NCI-H524 (cell line): ENCODE measurements at places on chromosomes 7 and 10.

GRCh38 chr7:114627231-114627630, 212.6 kb downstream of the FOXP2 start:
- no peak for DNase-seq

DNA sequence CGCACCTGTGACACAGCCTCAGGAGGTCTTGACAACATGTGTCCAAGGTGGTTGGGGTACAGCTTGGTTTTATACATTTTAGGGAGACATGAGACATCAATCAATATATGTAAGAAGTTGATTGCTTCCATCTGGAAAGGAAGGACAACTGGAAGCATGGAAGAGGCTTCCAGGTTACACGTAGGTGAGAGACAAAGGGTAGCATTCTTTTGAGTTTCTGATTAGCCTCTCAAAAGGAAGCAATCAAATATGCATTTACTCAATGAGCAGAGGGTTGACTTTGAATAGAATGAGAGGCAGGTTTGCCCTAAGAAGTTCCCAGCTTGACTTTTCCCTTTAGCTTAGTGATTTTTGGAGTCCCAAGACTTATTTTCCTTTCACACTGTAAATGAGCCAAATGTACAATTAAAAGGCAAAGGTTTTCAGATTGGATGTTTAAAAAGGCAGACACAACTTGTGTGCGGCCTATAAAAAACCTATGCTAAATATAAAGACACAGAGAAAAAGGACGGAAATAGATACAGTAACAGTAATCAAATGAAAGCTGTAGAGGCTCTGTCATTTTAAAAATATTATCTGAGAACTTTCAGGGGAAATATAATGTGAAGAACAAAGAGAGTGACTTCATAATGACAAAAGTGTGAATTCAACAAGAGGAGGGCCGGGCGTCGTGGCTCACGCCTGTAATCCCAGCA, 65.7 kb upstream of the LANCL2 start:
- no peak for DNase-seq

GRCh38 chr7:34075523-34076370, 170.4 kb downstream of the BMPER start:
- no peak for DNase-seq

DNA sequence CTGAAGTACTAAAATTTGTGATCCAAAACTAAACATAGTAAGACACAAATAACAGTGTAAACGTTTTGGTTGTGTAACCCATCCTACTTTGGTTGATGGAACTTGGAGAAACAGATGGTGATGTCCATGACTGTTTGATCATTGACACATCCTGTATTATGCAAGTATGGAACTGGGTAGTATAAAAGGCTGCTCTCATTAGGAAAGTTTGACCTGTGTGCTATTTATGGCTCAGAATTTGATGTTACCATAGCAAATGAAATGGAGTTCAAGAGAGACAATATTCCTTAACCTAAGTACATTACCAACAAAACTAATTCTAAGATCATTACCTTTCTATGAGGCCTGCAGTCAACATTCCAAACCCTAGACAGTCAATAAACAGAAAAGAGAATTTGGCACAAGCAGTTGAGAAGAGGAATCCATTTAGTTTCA, 39.9 kb downstream of the DKK1 start:
- DNase-seq: no peak

DNA sequence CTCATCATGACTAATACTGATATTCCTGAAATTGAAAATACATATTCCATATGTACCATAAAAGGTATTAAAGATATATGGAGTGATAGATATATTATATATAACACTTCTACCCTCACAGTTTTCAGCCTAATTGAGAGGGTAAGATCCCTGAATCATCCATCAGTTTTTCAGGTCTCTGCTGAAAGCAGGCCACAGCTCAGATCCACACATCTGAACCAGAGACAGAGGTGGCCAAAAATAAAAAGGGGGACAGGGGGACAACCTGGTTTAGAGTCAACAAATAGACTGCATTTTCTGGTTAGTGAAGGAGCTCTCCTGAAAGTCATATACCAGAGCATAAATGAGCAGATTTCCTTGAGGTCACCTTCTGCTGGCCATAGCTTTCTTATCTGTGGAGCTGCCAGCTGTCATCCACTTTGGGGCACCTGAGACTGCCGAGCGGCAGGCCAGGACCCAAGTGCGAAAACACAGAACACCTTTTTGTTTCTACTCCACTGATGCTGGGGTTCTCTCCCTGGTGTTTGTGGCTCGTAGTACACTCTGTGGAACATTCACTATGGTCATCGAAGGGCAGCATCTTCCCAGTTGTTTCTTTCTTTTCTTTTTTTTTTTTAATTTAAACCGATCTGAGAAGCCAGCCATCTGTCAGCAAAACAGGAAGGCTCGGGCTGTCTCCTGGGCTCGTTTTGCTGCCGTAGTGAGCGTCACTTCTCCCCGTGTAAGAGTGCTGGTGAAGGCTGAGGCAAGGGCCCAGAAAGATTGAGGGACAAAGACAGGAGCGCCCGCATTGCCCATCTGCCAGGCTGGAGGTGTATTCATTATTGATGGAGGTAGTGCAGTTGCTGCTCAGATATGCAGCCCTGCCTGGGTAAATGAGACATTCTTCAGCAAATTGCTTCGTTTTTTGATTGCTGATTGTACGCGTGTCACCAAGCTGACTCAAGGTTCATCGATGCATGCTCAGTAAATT, 13.5 kb downstream of the IKZF1 start:
- DNase-seq: peak; percentile 56

DNA sequence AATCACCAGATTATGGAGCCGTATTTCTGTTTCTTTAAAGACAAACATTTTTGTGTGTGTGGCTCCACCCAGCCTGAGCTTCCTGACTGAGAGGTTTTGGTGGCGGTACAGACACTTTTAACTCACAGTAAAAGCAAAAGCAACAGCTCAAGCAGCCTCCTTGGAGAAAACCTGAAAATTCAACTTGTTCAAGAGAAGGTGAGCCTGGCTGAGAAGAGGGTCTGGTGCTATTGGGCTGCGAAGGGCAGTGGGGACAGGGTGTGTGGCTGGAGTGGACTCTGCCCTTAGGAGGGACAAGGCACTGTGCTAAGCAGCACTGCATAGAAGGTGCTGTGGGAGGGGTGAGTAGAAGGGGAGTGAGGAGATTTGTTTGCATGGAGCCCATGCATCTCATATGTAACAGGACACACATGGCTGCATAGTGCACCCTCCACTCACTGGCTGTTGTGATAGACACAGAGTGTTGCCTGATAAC, at the start of gene GIMAP7:
TSS of gene GIMAP7 (plus strand) at position 125 of the 475 bp plus-strand sequence. CDS start 5,103 bp downstream, outside the sequence.
- DNase-seq: no peak

GRCh38 chr10:31146491-31147209, 115.0 kb upstream of the ZNF438 start:
- DNase-seq: no peak

- no peak for DNase-seq
Measured at GRCh38 chr7:143015084-143015483, 11.8 kb downstream of the OR9A2 start.

DNA sequence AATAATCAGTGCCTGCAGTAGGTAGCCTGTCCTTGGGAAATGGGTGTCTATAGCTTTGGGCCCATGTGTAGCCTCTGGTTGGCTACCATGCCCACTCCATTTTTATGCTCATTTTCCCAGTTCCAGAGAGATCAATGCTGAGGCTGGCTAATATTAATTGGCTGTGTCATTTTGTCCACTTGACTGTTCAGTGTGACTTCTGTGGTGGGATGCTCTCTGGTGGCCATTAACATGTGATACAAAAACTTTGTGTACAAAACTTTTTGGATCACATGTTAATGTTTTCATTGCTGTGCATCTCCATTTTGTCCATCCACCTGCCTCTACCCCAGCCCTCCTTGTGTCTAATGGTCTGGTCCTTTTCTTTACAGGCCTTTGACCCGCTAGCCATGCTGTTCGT, 22.7 kb downstream of the VIM start:
- no peak for DNase-seq

DNA sequence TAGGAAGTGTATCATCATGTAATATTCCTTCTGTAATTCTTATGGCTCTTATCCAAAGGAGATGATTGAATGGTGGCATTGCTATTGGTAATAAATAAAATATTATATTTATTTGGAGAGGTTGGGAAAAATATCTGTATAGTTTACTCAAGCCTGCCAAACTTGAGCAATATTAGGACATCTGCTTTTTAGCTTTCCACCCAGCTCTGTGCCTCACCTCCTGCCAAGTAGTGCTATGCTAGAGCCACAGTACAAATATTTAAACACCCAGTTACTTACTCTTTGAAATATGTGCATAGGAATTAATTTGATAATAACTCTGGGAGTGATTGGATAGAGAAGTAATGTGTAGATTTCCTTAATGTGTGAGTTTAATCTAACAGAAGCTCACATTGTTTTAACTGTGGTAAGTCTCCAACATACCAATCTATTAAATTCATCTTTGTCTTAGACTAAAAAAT, 129.2 kb downstream of the BBS9 start:
- DNase-seq: no peak

GRCh38 chr7:107767391-107767790, 23.4 kb downstream of the CBLL1 start:
- no peak for DNase-seq

GRCh38 chr10:26733750-26734568, 36.5 kb downstream of the PDSS1 start:
- DNase-seq: no peak
